ENCODE measurements at places on chromosomes 12 and 14.
A peak's percentile ranks its signal among the peaks of the same experiment; 100 is the strongest.

GRCh38 chr12:64729909-64730587 is 29.2 kb downstream of the GNS start:
- no peak for DNase-seq

- DNase-seq, result no peak
These were observed 107.6 kb downstream of the ZNF664 start for GRCh38 chr12:124080649-124081048.

GRCh38 chr12:23277831-23278230 is 652.9 kb downstream of the ETNK1 start:
- no peak for DNase-seq

- no peak for DNase-seq
These were observed 86.1 kb downstream of the NCOR2 start for GRCh38 chr12:124481257-124481750.

GRCh38 chr12:25813843-25814242 is 144.6 kb upstream of the RASSF8 start:
- no peak for DNase-seq

GRCh38 chr14:19920021-19920657 is at the start of gene OR4K5:
TSS of gene OR4K5 (plus strand) at chr14:19920607. CDS start at chr14:19920607, 0 bp downstream.
- DNase-seq, result no peak

GRCh38 chr12:3204730-3205531 is 127.8 kb downstream of the TSPAN9 start:
- no peak for DNase-seq

- DNase-seq, result no peak
These were observed 183.6 kb upstream of the PRMT8 start for GRCh38 chr12:3307389-3307788.

GRCh38 chr14:29892327-29892726 is 35.3 kb downstream of the PRKD1 start:
- DNase-seq, result no peak

- DNase-seq, result no peak
These were observed 4.8 kb downstream of the YBX3 start for GRCh38 chr12:10718279-10718821.

DNA sequence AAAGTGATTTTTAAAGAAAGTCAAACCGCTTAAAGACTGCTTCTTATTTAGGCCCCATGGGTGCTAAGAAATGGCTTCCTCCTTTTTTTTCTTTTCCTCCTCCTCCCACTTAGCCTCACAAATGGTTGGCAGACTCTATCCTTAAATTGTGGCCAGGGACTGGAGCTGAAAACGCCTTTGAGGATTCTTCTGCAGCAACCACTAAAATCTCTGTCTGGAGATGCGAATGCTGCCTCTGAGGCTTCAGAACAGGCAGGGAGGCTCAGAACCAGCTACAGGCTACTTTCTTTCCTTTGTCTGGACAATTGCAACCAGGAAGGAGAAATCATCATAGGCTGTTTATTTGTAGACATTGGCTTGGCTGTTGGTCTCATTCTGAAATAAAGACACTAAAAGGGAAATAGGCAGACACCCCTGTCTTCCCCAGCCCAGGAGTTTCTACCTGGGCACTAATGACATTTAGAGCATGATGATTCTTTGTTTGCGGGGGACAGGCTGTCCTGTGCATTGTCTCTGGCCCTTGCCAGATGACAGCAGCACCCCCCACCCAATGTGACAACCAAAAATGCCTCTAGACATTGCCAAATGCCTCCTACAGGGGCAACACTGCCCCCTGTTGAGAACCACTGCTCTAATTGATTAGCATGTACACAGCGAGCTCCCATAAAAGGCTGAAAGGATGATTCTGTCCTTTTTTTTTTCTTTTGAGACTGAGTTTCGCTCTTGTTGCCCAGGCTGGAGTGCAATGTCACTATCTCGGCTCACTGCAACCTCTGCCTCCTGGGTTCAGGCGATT is 50.3 kb downstream of the MAP1LC3B2 start:
- peak; percentile 14 for DNase-seq

- DNase-seq, result no peak
These were observed 65.8 kb downstream of the DUSP6 start for GRCh38 chr12:89286501-89286900.

- DNase-seq, result peak; percentile 82
These were observed 36.7 kb downstream of the TMBIM6 start for GRCh38 chr12:49777800-49778748.

DNA sequence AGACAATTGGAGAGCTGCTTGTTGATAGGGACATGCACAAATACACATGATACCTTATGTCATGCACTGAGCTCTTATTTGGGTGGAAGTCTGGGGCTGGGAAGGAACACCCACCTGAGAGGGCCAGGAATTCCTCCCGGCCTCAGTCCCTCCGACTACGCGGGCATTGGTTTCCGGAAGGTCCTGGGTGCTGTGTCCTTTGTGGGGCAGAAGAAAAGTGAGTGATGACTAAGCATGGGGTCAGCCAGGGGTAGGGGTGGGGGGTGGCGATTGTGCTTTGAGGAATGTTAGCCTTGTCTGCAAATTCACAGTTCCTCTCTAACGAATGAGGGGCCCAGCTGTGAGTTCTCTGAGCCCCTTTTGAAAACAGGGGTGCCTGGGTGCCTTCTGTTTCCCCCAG is 798 bp downstream of the CELA1 start:
- DNase-seq, result no peak

GRCh38 chr12:133234971-133235370 is 706 bp downstream of the ANHX start:
- DNase-seq, result no peak

GRCh38 chr12:4441355-4442335 is 4.0 kb downstream of the FGF6 start:
- DNase-seq, result no peak

DNA sequence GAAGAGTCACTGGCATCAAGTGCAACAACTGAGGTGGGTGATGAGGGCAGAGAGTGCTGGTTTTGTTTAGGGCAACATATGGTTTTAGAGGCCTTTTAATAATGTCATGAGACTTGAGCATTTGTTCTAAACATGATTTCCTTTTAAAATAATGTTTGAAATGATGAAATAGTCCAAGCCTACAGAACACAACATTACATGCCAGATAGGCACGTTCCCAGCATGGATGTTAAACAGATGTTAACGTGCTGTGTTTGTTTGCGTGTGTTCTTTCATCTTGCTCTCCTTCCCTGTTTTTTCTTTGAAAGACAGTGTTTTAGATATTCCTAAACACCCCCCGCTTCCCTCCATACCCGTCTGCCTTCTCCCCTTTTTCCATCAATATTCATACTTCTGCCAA is 82.3 kb downstream of the RGS6 start:
- no peak for DNase-seq

DNA sequence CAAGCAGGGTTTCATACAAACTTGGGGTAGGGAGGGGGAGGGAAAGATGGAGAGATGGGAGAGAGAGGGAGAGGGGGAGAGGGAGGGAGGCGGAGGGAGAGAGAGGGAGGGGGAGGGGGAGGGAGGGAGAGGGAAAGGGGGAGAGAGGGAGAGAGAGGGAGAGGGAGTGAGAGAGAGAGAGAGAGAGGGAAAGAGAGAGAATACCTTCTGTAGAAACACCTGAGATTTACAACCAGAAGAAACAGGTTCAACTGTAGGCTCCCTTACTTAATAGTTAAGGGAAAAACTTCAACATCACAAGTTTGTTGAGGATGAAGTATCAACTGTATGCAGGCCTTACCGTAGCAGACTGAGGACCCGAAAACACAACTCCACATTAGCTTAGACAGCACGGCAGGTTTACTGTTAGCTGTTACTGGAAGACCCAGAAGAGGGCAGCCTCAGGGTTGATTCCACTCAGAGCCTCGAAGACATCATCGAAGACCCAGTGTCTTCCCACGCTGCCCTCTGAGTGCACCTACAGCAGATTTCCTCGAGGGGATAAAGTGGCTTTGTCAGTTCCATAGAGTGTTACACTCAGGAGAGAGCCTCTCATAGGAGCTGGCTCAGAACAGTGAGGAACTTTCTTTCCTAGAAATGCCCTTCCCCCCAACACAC is 72.4 kb downstream of the NT5DC3 start:
- no peak for DNase-seq

- DNase-seq, result no peak
These were observed 65.6 kb downstream of the FERMT2 start for GRCh38 chr14:52885230-52885629.

DNA sequence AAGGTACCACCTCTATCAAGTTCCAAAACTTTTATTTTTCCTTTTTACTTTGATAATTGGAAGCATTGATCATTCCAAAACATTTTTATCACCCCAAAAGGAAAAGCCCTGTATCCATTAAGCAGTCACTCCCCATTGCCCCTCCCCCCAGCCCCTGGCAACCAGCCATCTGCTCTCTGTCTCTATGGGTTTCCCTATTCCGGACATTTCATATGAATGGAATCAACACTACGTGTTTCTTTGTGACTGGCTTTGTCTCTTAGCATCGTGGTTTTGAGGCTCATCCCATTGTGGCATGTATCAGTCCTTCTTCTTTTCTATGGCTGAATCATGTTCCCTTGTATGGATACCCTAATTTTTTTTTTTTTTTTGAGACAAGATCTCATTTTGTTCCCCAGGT is 18.0 kb upstream of the PHETA1 start:
- DNase-seq, result no peak

DNA sequence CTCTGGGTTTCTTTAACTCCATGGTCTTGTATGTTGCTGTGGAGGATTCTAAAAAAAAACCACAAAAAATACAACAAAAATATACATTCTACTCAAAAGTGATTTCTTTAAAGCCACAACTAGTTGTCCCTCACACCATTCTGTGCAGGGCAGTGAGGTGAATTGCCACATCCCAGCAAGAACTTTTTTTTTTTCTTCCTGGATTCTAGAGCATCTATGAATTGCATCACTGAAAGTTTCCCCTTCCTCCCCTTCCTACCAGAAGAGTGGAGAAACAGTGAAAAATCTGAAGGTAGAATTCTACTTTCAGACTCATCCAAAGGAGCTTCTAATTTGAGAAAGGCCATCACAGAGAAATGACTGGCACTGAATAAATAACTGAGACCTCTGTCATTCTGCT is 395.3 kb downstream of the AEBP2 start:
- no peak for DNase-seq

GRCh38 chr12:64670019-64670418 is 59.7 kb downstream of the RASSF3 start:
- DNase-seq, result no peak

DNA sequence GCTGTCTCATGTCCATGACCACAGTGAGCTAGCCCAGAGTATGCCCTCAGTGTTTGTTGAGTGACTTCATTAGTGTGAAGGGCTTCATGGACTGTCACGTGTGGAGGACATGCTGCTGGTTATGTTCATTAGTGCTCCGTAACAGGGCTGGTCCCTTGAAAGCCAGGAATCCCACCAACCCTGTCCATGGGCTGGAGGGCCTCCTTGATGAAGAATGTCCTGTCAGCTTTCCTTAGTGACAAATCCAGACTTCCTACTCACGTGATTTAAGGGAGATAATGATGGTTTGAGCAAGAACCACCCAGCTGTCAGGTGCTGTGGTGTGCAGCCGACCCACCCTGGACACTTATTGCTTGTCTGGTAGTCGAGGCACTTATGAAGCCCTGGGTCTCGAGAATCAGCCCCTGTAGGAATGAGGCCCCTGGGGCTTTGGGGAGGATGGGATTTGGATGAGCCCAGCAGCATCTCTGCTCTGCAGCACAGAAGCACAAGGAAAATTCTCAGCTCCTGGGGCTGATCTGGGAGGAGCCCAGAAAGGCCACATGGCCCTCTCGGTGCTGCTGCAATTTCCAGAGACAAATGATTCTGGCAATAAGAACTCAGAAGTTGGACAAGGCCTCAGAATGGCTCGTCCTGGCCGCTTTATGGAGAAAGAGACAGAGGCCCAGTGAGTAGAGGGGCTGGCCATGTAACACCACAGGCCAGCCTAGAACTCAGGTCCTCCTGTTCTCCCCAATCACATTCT is 37.2 kb upstream of the FAM181A start:
- DNase-seq, result no peak
